ENCODE measurements at places on chromosomes 2 and 18. TPM values are rescaled to one million over a fixed set of nuclear protein-coding genes. Genes with fewer than 3 reads are reported as not detected.

DNA sequence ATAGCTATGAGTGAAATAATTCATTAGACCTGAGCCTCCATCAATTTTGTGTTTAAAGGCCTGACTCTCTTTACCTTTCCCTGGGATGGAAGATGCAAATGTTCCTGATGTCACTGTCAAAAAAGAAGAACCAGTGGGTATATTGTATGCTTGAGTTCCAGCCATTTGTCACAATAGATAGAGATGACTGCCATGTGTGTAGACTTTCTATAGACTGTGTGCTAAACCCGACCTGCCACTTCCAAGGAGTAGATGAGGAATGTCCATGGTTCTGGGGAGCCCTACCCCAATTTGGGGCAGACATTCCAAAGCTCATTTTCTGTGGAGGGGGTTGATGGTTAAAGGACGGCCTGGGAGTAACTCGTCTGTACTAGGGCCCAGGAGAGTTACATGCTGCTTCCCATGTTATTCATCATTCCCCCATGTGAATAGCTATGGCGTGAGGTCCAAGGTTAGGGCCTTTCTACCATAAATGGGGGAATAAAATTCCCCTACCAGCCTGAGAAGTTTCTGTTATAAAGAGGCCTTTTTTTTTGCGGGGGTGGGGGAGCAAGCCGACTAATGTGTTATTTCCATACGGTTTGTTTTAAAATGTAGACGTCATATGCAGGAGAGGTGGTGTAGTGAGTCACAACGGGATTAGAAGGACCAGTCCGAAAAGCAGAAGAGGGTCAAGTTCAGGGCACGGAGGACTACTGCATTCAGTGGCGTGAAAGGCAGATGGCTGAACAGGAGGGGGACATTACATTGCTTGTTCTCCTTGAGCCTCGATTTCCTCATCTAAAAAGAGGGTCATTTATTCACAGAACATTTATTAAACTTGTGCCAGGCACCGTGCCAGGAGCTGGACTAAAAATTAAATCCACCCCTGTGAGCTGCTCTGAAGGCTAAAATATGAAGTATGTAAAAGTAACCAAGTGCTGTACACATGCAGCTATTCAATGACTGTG, 24.0 kb downstream of the IL1B start:
- no peak overlapping the region for H3K4me3 ChIP-seq
- peak overlapping the region; percentile 16 for H3K27ac ChIP-seq
- DNase-seq = no peak
- H3K27me3 ChIP-seq = no peaks in the 10 kb centered on the region
- H3K4me1 ChIP-seq = peaks cover 5% of the 10 kb centered on the region

DNA sequence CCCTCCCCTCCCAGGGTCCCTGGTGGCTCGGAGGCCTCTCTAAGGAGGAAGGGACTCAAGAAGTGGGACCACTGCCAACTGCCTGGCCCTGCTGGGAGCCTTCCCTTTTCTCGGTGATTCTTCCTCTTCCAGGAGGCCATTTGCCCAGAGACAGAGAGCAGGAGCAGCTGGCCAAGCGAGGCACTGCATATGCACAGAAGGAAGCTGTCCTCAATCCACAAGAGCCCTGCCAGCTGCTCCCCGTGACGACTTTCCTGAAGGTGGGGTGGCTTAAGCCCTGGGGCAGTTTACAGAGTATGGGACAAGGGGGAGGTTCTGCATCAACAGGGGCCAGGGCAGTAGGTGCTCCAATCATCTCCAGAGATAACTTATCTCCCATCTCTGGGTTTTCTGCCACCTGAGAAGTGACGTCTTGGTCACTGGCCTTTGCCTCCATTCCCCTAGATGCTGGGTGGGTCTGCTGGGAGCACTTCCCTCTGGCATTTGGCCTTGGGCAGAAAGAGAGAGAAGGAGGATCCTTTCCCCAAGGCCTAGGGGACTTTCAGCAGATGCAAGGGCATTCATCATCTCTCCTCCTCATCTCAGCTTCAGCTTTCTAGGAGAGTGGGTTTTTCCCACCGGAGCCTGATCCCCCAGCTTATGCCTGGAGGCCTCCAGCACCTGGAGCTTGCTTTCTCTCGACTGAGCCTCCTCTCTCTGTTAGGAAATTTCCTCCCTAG, 28.5 kb downstream of the CIB4 start:
- no peak for DNase-seq
- no peaks in the 10 kb centered on the region for H3K36me3 ChIP-seq
- H3K27me3 ChIP-seq = peaks cover 7% of the 10 kb centered on the region
- no peaks in the 10 kb centered on the region for H3K4me1 ChIP-seq

DNA sequence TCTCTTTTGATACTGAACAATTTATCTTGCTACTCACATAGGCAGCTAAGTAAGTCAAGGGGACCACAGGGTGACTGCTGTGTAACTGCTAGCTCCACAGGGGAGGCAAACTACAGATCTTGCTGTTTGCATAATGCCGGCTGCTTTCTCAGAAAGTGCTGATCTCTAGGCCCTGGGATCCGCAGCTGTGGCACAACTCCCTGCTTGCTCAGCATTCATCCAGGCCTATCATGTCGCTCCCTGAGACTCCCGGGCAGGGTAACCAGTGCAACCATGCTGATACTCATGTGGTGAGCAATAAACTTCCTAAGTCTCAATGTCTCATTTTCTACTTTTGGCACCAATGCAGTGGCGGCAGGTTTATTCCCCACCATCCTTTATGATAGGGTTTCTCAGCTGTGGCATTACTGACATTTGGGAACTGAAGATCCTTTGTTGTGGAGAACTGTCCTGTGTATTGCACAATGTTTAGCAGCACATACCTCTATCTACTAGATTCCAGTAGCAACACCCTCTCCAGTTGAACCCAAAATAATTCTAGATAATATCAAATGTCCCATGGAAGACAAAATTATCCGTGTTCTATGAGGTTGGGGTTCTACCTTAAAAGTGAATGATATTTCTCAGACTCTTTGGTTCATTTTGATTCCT, 1101.3 kb downstream of the LRP1B start:
- no peak overlapping the region for H3K27ac ChIP-seq
- H3K27me3 ChIP-seq = no peaks in the 10 kb centered on the region
- no peaks in the 10 kb centered on the region for H3K36me3 ChIP-seq
- DNase-seq = no peak
- no peak overlapping the region for H3K4me3 ChIP-seq

DNA sequence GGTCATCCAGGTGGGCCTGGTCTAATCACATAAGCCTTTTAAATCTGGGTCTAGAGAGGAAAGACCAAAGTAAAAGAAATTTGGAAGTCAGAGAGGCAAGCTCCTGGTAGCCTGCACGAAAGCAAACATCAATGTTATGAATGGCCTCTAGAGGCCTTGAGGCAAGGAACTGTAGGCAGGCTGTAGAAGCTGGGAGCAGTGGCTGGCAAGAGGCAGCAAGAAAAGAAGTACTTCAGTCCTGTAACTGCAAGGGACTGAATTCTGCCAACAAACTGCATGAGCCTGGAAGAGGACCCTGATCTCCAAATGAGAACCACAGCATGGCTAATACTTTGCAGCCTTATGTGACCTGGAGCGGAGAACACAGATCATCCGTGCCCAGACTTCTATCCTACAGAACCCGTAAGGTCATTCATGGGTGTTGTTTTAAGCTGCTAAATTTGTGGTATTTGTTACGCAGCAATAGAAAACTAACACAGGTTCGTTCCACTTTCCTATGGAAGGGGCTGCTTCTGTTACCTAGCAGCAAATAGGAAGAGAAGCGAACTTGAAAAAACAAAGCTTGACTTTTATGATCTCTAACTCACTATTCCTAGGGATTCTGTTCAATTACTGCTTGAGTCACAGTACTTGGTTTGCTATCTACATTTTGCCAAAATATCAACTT, 1.2 kb downstream of the IMMT start:
- peaks cover 63% of the 10 kb centered on the region for H3K4me1 ChIP-seq
- H3K36me3 ChIP-seq = peaks cover 13% of the 10 kb centered on the region
- no peaks in the 10 kb centered on the region for H3K27me3 ChIP-seq
- peak overlapping the region; percentile 100 for H3K27ac ChIP-seq
- DNase-seq = no peak
- peak overlapping the region; percentile 94 for H3K4me3 ChIP-seq

DNA sequence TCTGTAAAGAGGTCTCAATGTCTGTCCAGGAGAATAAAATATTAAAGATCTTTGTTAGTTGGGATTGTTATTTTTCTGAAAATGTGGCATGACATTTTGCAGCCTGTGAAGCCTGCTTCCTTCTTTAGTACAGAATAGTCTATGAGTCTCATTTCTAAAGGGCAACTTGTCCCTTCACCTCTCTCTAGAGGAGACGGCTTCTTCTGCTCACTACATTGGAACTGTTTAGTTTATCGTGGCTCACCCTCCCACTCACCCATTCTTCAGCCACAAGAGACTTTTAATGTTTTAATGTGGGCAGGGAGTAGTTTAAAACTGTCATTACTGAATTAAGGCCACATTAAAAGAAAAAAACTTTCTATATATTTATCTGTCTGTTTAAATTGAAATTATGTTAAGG, 161.0 kb downstream of the BARD1 start:
- no peaks in the 10 kb centered on the region for H3K4me1 ChIP-seq
- no peak overlapping the region for H3K4me3 ChIP-seq
- H3K36me3 ChIP-seq = no peaks in the 10 kb centered on the region
- H3K27ac ChIP-seq = no peak overlapping the region
- H3K27me3 ChIP-seq = no peaks in the 10 kb centered on the region

GRCh38 chr2:55772109-55772980, 78.7 kb upstream of the PNPT1 start:
- H3K27me3 ChIP-seq = no peaks in the 10 kb centered on the region
- H3K36me3 ChIP-seq = no peaks in the 10 kb centered on the region
- no peak overlapping the region for H3K27ac ChIP-seq
- H3K4me3 ChIP-seq = no peak overlapping the region
- H3K4me1 ChIP-seq = no peaks in the 10 kb centered on the region

- no peak for DNase-seq
- no peak overlapping the region for H3K27ac ChIP-seq
- H3K4me3 ChIP-seq = no peak overlapping the region
- no peaks in the 10 kb centered on the region for H3K4me1 ChIP-seq
Observed at GRCh38 chr2:196440413-196440812, 199.1 kb upstream of the CCDC150 start.

DNA sequence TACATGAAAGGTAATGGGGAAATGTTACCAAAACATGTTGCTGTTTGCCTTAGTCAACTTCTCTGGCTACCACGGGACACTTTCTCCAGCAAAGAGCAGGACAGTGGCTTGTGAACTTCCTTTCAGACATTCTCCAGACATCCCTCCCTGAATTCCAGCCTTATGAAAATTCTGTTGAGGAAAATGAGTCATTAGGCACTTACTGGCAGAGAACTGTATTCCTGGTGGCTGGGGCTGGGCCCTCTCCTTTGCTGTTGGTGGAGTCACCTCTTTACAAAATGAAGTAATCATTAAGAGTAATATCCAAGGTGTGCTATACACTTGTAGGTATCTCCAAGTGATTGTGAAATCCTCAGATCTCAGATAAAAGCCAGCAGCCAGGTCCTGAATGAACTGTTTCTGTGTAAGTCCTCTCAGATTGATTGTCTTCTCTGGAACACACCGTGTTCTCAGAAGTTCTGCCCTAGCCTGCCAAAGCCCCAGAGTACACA, 1.3 kb upstream of the FAP start:
- H3K27me3 ChIP-seq = no peaks in the 10 kb centered on the region
- H3K4me1 ChIP-seq = peaks cover 5% of the 10 kb centered on the region
- no peaks in the 10 kb centered on the region for H3K36me3 ChIP-seq

- H3K27me3 ChIP-seq = no peaks in the 10 kb centered on the region
- H3K36me3 ChIP-seq = peaks cover 100% of the 10 kb centered on the region
- no peak for DNase-seq
- peak overlapping the region; percentile 93 for H3K27ac ChIP-seq
Observed at GRCh38 chr2:151718247-151718646, 16.0 kb downstream of the NEB start.

- H3K4me3 ChIP-seq = no peak overlapping the region
- H3K27ac ChIP-seq = no peak overlapping the region
- H3K36me3 ChIP-seq = no peaks in the 10 kb centered on the region
- H3K27me3 ChIP-seq = no peaks in the 10 kb centered on the region
- no peak for DNase-seq
- H3K4me1 ChIP-seq = no peaks in the 10 kb centered on the region
Observed at GRCh38 chr2:112794841-112795240, 10.5 kb upstream of the IL1A start.

DNA sequence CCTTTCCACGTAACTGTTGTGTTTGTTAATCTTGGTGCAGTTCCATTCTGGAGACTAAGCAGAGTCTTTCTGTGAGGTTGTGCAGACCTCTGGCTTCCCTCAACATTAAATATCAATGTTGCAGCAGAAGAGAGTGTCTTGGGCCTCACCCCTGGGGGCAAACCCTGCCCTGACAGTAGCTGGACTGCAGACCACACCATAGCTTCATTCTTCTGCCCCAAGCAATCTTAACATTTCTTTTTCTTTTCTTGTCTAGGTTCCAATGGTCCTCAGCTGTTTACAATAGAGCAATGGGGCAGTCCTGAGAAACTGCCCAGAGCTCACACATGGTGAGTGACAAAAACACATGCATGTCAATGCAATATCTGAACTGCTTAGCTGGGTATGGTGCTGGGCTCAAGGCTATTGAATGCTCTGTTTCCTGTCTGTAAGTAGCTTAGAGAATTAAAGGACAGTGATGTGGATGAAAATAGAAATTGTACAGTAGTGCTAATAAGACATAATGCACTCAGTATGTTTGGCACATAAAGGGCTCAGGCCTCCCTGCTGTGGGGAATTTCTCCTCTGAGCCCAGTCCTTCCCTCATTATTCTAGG, 237.6 kb downstream of the ALPK2 start:
- DNase-seq = no peak
- H3K36me3 ChIP-seq = no peaks in the 10 kb centered on the region
- peak overlapping the region; percentile 74 for H3K27ac ChIP-seq
- H3K4me1 ChIP-seq = peaks cover 27% of the 10 kb centered on the region

DNA sequence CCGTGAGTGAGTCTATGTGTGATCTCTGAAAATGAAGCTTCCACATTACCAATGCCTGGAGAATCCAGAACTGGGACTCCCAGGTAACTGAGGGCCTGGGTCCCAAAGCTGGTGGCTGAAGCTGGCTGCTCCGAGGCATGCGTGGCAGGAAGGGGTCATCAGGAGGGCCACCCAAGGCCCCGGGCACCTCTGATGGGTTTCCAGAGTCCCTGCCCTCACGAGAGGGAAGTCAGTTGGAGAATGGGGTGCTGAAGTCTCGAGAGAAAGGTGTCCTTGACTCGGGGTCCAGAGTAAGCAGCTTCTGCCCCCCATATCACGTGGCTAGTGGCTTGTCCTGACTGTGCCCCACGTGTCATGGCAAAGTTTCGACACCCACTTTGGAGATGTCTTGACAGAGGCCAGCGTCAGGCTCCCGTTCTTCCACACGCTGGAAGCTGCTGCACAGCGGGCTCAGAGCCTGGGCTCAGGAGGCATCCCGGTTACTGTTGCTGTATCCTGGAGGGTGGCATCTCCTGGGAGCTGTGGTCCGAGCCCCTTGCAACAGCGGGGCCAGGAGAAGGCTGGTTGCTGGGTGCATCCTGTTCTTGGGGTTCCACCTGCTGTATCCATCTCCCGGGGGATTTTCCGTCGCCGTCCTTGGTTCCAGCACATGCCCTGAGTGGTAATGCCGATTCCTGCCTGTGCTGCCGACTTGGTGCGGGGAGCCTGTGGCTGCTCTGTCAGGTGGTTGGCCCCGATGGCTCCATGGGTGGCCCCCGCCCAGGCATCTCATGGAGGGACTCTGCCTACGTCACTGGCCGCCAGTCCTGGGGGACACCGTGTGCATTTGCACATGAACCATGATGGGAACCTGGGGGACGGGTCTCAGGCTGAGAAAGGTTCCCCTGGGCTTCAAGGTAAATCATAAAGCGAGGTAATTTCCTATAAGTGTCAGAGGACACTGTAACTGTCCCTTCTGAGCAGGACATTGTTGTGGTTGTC, 183.3 kb upstream of the HDAC4 start:
- DNase-seq = no peak
- H3K27ac ChIP-seq = no peak overlapping the region
- H3K4me1 ChIP-seq = no peaks in the 10 kb centered on the region
- H3K36me3 ChIP-seq = no peaks in the 10 kb centered on the region
- no peaks in the 10 kb centered on the region for H3K27me3 ChIP-seq

The ACMSD gene
- not detected for polyA plus RNA-seq

The POLR1B gene
- 6.5 TPM for polyA plus RNA-seq

The FOXD4L1 gene
- 0.14 TPM for polyA plus RNA-seq

The POTEI gene
- polyA plus RNA-seq = not detected

Measured in psoas muscle (tissue), 8 donors.